Stimulated activated CD8-positive, alpha-beta memory T cell treated with anti-CD3 and anti-CD28 coated beads, Interleukin-7, amount 100 ng/mL, for 48 hours (primary cell): ENCODE measurements at places on chromosomes 3 and 15.

DNA sequence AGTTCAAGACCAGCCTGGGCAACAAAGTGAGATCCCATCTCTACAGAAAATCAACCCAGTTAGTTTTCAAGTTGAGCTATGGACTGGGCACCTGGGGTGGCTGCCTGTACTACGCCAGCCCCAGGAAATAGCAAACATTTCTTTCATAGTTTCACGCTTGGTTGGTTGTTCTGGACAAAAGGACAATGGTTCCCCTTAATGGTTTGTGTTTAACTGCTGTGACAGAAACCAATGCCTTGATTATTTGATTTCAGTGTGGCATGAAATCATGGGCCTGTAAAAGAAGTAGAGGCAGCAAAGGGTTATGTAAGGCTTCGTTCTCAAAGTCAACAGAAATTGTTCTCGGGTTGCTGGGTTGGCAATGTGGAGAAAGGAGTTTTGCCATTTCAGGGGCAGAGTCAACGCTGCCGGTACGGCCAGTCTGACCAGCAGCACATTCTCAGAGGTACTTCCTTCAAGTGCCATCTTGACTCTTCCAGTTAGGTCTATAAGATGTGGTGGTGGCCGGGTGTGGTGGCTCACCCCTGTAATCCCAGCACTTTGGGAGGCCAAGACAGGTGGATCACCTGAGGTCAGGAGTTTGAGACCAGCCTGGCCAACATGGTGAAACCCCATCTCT, 12.7 kb downstream of the LCMT2 start:
- DNase-seq = no peak

DNA sequence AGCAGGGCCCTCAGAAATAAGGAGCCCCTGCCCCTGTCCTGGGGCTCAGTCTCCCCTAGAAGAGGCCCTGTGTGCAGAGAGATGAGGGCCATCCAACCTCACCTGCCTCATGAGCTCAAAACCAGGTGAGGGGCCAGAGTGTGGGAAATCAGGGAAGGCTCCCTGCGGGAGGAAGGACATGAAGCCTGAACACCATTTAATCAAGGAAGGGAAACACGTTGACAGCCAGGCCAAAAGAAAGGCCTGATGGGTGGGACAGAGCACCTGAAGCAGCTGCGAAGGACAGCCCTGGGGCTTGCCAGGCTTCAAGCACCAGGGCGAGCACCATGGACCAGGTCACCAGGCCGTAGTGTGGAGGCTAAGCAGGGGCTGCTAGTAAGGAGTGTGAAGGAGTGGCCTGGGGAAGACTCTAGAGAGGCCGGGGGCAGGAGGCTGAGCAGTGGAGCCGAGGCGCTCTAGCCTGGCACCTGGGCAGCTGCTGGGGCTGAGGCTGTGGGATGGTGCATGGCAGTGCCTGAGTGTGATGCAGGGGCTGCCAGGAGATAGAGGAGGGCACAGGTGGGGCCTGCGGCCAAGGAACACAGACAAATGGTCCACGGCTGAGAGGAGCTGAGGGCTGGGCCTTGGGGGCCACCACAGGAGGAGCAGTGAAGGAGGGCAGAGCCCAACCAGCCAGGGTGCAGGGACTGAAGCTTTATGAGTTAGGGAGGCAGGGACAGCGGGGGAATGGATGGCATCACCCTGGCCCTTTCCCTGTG, 16.1 kb downstream of the ACAA1 start:
- no peak for DNase-seq

- DNase-seq = no peak
These were observed 21.7 kb downstream of the SEMA3G start for GRCh38 chr3:52423173-52423572.

- DNase-seq = no peak
These were observed 6.6 kb downstream of the RPL39L start for GRCh38 chr3:187132666-187133065.

DNA sequence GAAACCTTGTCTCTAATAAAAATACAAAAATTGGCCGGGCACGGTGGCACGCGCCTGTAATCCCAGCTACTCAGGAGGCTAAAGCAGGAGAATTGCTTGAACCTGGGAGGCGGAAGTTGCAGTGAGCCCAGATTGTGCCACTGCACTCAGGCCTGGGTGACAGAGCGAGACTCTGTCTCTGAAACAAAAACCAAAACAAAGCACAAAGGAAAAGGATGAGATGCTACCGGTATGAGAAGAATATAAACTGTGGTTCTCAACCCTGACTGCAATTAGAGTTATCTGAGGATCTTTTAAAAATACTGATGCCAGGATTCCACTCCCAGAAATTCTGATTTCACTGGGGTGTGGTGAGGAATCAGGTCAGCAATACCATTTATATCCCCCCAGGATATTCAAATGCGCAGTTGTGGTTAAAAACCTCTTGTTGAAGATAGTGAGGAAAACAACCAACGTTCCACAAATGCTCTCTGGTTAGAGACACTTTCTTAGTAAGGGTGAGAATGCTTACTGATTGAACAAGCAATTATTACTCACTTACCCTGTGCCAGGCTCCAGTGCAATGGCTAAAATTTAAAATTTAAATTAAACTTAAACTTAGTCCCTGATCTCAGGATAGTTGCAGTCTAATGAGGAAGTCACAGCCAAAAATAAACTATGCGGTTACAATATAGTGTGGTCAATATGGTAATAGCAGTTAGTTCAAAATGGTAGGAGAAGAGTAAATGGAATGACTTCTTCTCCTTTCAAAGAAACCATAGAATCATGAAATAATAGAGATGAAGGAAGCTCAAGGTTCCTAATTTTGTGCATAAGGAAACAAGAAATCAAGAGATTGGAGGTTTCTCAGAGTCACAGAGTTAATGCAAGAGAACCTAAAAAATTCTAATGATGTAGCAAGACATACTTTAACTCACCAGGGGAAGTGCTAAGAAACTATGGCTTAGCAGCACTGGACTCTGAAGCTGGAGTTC, 109.5 kb downstream of the SSR3 start:
- no peak for DNase-seq

DNA sequence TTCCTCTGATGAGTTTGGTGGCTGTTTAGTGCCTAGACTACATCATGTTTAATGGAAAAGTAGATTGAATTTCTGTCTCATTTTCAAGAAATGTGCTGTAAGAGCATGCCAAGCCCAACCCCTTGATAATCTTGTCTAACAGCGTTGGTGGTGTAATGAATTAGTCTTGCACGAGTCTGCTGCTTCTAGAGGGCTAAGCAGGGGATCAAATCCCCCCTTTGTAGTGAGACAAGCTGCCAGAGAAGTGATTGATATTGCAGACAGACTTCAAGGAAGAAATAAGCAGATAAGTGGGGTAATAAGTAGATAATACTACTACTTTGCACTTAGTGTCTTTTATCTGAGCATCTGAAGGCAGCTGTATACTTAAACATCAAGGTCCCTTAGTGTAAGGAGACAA, 141.4 kb downstream of the TP63 start:
- no peak for DNase-seq

DNA sequence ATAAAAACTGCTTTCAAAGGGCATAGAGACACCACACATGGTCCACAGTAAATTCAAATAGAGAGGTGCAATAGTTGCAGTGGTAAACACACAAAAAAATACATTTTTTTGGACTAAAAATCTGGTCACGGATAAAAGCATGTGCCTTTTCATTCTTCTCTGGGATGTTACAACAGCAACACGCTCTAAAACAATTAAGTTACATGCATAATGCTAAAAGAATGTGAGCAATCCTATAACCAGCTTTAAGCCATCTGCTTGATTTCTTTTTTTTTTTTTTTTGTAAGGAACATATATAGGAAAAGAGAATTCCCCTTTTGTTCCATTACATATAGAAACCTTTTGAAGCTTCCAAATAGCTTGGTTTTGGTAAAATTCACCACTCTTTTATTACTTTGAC, 20.0 kb downstream of the WNT5A start:
- no peak for DNase-seq

- DNase-seq = no peak
These were observed 126.5 kb upstream of the ROPN1 start for GRCh38 chr3:124118397-124118796.

DNA sequence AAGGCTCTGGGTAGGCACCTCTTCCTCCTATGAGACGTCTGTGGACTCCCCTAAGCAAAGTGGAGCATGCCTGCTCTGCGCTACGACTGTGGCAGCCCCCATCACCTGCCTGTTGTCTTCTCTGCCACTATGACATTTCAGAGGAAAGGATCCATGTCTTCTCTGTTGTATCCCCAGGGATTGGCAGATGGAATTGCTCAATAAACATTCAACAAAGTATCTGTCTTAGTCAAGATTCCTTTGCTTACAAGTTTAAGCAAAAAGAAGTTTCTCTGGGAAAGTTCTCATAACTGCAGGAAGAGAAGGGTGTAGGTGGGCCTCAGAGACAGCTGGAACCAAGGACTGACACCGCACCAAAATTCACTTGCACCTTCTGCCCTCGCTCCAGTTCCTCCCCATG, 34.3 kb downstream of the AMOTL2 start:
- no peak for DNase-seq

GRCh38 chr3:64108231-64108630, 84.9 kb upstream of the PSMD6 start:
- no peak for DNase-seq

GRCh38 chr15:90882781-90883525, 1.4 kb upstream of the FES start:
- DNase-seq = no peak

DNA sequence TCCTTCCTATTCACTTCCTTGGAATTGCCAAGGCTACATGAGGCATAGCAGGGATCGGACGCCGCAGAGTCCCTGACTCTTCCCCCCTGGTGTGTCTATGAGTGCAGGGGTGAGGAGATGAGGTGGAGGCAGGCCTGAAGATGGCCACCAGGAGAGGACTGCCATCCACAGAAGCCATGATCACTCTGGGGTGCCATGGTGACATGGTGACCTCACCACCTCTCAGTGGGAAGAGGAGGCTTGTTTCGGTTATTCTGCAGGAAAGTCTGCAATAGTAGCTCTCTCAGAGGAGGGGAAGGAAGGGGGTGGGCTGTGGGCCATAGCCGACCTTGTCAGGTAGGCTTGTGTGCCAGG, 57.0 kb upstream of the LIMD1 start:
- DNase-seq = no peak

DNA sequence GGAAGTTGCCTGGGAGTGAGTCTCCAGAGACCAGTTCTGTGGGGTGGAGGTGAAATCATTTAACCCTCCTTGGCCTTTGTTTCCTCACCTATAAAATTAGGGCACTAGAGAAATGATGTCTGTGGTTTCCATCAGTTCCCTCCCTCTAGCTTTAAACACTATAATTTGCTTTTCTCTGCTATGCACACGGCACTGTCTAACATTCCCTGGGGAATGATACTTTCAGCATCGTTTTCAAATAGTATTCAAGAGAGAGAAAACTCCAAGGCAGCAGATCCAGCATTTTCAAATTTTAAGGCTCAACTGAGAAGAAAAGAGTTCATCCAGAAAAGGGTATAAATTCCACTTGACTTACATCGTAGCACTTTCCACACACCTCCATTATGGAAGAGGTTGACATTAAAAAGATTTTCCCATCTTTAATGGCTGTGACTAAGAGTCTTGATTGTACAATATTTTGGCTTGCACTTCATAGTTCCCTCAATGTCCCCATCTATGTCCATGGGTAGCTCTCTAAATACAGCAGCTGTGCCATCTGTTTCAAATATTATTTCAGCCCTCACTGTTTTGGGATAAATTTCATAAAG, 137.7 kb upstream of the ZPLD1 start:
- no peak for DNase-seq

GRCh38 chr3:159982442-159982974, 6.1 kb upstream of the IL12A start:
- no peak for DNase-seq

DNA sequence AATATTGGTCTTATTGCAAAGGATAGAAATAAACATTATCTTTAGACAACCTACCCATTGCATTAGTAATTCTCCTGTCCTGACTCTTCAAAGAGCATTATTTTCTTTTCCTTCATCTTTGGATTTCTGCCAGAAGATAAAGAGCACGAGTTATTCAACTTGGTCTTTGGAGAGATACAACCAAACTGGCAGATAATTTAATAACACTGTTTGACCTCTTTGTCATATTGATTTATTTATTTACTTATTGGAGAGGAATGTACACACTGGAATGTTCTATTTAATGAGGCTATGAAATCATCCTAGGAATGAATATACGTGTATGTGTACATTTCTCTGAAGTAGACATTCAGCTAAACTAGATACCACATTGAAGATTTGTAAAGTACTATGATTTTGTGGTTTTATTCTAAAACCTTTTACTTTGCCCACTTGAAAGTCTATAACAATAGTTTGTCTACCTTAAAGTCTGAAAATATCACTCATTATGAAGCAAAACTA, 462.1 kb downstream of the C3orf38 start:
- DNase-seq = no peak

GRCh38 chr15:88036154-88036839, 220.2 kb downstream of the NTRK3 start:
- no peak for DNase-seq

DNA sequence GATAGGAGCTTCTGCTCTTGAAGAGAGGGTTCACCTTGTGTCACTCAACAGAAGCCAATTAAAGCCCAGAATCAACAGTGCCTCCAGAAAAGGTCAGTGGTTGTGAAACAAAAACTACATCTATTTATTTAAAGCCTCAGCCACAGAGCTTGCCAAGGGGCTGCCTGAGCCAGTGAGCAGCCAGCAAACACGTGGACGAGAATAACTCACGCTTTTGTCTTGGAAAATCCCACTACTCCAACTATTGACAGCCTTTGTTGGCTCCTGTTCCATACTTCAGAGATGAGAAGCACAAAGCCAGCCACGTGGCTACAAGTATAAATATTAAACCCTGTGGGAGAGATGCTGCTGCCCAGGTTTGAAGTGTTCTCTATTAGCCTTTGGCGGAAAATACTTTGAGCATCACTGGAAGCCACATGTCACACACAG, 10.3 kb downstream of the GPR156 start:
- no peak for DNase-seq

DNA sequence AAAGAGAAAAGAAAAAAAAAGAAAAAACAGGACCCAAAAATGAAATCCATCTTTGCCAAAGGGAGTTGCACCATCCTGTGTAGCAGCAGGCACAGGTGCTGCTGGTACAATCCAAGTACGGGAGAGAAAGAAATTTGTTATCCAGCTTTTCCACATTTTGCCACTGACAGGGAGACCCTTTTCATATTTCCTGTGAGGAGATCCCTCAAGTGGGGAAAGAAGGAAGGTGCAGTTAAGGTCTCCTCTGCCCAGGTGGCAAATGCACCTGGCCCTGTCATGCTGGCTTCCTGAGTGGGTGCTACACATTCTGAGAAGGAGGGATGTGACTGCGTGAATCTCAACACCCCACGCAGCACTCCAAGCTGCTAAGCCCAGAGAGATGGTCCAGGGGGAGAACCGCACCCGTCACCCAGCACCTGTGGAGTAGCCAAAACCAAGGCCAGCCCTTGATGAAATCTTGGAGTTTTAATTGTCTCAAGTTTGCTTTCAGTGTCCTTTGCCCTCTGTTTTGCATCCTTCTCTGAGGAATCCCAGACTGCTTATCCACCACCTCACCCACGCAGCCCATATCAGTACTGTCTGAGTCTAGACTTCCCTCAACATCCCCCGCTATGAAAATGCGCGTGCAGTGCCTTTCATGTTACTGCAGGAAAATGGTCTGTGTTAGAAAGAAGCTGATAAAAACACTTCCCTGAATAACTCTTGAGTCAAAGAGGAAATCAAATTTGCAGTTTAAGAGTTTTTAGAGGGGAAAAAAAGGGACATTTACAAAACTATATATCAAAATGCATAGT, 141.9 kb upstream of the THBS1 start:
- no peak for DNase-seq
